ENCODE measurements at places on chromosomes 7 and 10.

GRCh38 chr7:4158441-4159153 is 523.5 kb upstream of the FOXK1 start:
- no peak for DNase-seq

DNA sequence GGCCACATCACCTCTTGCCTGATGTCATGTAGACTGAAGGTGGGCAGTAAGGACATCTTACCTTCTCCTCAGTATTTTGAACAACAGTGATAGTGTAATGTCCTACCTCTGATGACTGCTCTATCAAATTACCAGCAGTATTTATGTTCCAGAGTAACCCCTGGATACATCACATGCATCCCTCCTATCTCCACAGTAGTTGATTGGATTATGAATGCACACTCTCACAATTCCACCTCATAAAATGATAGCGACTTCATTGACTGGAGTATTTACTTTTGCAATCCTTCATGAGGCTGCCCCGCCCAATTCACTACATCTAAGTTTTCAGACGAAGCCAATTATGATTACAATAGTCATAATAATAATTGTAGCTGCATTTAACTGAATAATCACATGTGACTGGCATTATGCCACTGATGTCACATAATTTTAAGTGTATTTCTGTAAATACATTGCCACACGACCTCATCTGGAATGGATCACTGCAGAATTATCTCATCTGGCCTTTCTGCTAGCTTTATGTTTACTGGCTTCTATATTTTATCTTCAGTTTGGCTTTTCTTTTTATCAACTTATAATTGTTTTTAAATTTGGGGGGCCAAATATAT is 268.9 kb downstream of the SLC25A13 start:
- DNase-seq: no peak

DNA sequence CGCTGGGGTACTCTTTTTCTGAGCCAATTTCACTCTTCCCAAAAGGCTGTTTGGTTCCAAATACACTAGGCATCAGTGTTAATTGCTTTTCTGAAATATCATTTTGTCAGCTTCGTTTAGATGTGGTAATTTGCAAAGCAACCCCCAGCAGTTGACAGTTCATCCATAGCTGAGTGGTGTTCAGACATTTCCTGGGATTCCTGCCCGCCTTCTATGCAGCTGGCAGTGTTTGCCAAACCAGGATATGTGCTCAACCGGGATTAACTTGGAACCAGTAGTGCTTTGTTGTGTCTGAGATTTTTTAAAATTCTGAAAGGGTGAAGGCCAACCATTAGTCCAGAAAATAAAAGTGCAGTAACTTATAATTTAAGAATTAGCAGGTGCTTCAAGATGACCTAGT is 25.2 kb upstream of the MKLN1 start:
- no peak for DNase-seq

- DNase-seq: no peak
Observed at GRCh38 chr7:1386623-1387220, 72.5 kb downstream of the MICALL2 start.

- peak; percentile 7 for DNase-seq
Observed at GRCh38 chr10:30877111-30877510, 154.6 kb downstream of the ZNF438 start.

GRCh38 chr7:151039850-151040548 is 8.3 kb upstream of the ASIC3 start:
- no peak for DNase-seq

DNA sequence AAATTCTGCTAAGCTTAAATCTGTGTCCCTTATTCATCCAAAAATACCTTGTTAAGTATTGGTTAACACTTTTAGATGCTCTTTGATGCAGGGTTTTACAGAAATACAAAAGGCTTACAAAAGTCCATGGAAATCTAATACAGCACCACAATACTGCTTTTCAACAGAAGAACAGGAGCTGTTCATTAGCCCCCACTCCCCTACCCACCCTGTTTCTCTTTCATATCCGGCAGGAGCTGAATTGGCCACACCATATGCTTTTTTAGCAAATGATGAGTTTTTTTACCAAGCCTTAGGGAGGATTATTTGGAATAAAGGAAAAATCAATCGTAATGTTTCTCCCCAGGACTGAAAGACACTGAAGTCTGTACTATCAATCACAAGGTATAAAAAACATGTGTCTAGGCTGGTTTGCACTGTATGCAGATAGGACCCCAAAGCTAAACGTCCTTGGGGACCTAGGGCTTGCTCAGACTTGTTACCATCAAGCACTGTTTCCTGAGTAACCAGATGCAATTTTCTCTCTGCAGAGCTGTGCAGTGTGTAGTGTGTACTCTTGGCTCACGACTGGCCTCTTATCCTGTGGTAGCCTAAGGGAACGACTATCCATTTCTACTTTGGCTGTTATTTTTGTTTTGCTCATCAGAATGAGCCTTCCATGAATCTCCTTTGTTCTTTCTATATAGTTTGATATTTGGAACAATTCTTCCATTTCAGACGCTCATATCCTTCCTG is 143.3 kb upstream of the LRGUK start:
- no peak for DNase-seq
